Skin of body (tissue), 3 donors: ENCODE measurements at places on chromosomes 16 and 17.

GRCh38 chr16:12750554-12750918 is 53.2 kb downstream of the CPPED1 start:
- DNase-seq: no peak

DNA sequence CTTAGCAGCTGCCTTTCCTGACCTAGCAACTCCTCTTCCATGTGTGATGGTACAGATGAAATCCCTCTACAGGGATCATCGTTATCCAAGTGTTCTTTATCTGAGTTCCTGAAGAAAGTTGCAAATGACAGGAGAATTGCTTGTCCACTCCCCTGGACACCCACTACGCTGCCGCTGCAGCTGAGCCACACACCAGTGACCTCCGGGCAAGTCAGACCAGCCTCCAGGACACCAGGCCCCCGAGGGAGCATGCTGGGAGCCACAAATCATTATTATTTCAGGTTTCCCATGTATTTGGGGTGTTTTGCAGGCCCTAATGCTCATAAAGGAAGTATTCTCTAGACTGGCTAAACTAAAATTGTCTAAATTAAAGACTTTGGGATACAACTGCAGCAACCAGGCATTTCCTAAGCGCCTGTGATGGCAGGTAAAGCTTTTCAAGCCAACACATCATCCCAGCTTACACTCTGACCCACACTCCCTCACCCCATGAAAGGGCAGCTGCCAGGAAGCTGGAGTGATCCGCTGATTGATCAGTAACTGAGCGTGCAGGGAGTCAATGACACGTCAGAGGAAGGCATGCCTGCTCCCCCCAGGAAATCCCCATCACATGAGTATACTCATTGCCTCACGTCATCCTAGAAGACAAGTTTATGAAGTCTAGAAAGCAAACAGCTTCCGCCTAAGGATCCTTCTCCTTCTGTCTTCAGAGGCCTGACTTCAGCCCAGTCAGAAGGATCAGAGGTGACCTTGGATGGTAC is 14.4 kb downstream of the FA2H start:
- no peak for DNase-seq

GRCh38 chr17:57136355-57136754 is 51.3 kb downstream of the AKAP1 start:
- no peak for DNase-seq

DNA sequence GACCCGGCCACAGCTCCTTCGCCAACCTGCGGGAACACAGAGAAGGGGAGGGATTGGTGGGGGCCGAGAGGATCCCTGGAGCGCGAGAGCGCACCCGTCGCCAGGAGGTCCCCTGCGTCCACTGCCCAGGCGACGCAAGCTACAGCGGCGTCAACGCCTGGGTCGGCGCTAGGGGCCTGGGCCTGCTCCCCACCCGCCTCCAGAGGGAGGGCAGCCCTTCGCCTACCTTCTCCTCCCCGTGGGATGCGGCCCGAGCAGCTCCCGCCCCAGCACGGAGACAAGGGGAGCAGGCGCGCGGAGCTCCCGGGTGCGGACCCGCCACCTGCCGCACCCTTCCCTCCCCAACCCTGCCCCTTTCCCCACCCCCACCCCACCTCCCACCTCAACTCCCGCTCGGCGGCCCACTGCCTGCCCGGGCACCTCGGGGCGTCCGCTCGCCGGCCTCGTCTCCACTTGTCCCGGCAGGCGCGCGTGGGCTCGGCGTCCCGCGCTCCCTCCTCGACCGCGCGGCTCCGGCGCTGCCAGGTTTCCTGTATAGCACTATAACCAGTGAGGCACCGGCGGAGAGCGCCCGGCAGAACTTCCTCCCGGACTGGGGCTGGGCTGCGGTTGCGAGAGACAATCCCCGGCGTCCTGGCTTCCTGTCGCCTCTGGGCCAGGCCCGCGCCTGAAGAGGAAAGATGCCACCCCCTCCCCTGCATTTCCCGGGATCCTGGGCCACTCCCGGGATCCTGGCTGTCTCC is 119.1 kb upstream of the SMURF2 start:
- no peak for DNase-seq

DNA sequence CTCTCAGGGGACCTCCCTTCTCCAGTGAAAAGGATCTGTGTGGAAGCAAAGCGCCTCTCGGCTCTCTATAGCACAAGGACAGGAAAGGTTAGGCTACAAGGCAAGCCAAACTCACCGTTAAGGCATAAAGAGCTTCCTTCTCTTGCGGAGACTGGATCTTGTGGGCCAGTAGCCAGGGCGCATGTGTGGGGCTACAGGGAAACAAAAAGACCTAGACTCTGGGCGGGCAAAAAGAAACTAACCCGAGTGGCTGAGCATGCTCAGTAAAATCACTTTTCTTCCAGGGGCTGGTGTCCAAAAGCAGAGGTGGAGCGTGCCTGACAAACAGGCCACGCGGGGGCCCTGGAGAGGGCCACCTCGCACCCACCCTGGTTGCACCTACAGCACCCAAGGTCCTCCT is 16.1 kb downstream of the GGA2 start:
- no peak for DNase-seq

DNA sequence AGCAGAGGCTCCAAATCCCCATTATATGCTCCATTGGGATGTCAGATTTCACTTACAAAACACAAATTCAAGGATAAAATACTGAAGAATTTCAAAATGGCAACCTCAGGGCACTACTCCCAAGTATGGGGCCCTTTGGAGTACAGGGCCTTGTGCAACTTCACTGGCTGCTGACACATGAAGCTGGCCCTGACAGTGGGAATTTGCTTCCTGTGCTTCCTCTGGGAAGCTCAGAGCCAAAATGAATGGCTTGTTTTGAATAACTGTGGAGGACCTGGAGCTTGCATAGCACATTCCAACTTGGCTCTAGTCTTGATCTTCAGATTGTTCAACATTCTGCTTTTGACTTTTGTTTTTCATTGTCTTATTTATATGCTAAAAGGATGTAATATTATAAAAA is 52.3 kb upstream of the HNF1B start:
- no peak for DNase-seq

- DNase-seq: no peak
Measured at GRCh38 chr17:76792348-76792747, 54.4 kb downstream of the MFSD11 start.

- no peak for DNase-seq
Measured at GRCh38 chr16:20904507-20905081, 4.0 kb downstream of the LYRM1 start.

DNA sequence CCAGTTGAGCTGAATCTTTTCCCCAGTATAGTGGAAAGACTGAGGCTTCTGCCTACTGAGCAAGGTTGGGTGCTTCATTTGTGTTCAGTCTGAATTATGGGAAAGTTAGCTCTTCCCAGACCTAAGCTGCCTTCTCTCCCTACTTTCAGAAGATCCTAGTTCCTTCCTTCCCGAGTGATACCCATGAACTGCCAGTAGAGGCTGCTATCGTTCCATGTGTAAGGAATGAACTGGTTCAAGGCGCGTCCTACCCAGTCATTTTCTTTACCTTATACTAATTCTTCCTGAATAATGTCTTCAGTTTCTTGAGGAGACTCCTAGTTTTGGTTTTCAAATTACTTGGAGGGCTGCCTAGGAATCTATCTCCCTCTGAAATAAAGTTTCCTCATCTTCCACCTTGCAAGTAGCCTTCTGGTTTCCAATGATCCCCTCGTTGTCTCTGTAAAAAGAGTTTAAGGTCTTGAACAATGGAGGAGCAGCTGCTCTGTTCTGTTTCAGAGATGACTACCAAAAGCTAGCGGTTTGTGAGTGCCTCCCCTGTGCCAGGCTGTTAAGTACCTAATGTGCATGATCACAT is 934 bp upstream of the AOC2 start:
- peak; percentile 54 for DNase-seq

- DNase-seq: no peak
Measured at GRCh38 chr16:22004341-22004740, 3.4 kb upstream of the PDZD9 start.

DNA sequence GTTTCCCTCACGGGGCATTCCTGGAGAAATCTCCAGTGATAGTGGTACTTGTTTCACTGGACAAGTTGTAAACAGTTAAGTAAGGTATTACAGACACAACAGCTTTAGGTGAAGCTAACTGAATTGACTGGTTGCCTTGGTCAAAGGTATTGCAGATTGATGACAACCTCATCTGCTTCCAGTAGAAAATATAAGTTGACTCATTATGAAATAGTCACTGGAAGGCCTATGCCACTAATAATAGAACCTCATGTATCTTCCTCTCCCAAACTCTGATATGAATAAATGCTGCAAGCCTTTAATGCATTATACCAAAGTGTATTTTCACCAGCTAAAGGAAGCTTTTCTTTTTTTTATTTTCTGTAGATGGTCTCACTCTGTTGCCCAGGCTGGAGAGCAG is 44.8 kb downstream of the GLG1 start:
- no peak for DNase-seq

DNA sequence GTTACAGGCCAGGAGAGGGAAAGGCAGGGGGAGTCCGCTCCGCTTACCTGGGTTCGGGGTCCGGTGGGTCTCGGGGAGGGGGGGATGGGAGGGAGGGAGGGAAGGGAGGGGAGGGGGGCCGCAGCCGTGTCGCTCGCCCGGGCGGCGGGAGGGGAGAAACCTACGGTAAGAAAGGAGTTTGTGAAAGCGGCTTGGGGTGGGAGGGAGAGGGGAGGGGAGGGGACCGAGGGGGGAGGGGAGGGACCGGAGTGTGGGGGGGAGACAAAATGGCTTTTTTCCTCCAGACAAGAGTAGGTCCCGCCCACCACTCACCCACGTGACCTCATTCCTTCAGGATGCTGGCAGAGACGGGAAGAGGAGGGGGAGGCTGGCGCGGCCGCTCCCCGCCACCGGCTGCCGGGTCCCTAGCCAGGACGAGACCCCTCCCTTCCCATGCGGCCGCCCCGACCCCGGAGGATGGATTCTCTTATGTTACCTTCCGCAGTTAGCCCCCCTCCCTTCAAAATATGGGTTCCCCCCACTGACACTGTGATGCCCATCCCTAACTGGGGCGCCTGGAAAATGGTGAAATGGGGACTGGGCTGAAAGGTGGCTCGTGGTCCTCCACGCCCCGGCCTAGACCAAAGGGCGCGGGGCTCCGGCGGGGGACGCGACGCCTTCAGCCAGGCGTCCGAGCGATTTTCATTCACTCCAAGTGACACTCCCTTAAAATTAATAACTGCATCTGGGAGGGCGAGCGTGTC is at the start of gene PCGF2:
TSS of gene PCGF2 (minus strand) at position 188 of the 743 bp plus-strand sequence. CDS start 7,934 bp downstream, outside the sequence.
- DNase-seq: peak; percentile 94
